ENCODE measurements at places on chromosomes 5 and 9.

DNA sequence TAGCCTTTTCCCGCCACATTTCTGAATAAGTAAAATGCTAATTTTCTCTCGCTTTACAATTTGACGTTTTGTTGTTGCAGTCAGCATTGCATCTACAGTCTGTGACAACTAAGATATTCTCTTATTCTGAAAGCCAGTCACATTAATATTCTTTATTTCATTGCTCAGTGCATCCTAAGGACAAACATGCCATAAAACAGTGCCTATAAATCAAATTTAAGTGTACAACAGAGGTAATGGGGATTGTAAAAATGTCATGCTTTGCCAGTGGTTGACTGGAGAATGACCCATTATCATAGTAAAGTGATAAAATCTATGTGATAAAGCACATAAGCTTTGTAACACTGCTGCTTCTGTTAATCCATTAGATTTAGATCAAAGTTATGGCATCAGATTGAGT lies 1850.0 kb upstream of the ACO1 start:
- no peak for DNase-seq

DNA sequence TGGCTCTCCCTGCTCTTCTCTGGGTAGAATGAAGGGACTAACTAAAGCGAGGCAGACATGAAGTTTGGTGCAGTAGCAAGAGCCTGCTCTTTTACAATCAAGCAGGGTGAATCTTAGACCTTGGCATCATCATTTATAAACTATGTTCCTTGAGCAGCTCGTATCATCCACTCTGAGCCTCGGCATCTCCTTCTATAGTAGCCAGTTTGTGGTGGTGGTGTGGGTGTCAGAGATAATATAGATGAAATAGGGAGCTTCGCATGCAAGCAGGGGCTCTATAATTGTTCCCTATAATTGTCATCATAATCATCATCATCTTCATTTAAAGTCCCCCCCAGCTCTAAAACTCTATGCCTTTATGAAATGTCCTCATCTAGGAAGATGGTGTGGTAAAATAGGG lies 72.5 kb upstream of the SAP30L start:
- DNase-seq: no peak

DNA sequence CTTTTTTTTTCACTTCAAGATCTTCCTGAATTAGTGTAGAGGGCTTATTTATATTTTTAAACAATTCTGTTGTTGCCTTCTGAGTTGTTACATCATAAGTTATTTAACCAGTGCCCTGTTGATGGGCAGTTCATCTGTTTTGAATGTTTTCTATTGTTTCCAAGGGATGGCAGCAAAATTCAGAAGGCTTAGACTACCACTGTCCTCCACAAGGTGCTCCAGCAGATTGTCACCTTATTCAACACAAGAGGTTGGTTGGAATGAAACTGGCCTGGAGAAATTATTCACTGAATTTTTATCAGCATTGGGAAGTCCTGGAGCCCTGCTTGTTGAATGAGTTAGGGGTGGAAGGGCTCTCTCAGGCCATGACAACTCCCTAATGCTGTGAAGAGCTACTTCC lies 1.3 kb upstream of the KLHL9 start:
- no peak for DNase-seq

GRCh38 chr9:98150721-98151120 lies 31.7 kb upstream of the TRIM14 start:
- DNase-seq: no peak

DNA sequence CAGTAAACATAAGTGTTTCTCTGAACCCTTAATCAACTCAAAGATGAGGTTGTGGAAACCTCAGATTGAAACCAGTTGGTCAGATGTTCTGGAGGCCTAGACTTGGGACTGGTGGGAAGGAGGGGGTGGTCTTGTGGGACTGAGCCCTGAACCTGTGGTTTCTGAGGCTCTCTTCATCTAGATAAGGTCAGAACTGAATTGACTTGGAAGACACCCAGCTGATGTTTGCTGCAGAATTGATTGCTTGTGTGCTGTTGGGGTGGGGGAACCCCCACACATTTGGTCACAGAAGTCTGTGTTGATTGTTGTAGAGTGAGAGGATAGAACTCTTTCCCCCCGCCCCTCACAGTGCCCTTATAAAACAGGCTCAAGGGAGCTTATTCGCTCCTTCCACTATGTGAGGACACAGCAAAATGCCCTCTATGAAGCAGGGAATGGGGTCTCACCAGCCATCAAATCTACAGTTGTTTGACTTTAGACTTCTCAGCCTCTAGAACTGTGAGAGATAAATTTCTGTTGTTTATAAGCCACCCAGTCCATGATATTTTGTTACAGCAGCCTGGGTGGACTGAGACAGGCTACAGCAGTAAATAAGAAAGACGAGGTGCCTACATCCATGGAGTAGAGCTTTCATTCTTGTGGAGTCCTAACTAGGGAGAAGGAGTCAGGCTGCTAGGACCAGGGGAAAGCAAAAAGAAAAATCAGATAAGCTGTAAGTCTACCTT lies 25.7 kb upstream of the UGCG start:
- no peak for DNase-seq

All from EH (cell line).